SHP77 (cell line): ENCODE measurements at places on chromosomes 1 and 21.
A peak's percentile ranks its signal among the peaks of the same experiment; 100 is the strongest.

DNA sequence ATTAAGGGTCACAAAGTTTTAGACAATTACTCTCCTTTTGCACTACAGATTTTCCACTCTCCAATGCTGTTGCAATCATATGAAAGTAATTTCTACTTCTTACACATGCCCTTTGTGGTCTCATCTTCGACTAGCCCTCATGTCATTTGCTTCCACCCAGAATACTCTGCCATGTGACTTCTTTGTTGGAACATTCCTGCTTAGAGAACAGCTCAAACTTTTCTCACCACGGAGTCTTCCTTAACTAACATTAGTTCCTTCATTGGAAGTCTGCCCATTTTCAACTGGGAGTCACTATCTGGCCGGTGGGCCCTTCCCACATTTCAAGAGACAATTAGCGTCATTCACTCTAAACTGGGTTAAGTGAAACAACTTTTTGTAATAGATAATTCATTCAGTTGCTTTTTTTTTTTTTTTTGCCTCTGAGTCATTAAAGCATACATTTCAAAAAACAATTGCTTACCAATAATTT is 142.6 kb upstream of the PALMD start:
- DNase-seq: no peak

DNA sequence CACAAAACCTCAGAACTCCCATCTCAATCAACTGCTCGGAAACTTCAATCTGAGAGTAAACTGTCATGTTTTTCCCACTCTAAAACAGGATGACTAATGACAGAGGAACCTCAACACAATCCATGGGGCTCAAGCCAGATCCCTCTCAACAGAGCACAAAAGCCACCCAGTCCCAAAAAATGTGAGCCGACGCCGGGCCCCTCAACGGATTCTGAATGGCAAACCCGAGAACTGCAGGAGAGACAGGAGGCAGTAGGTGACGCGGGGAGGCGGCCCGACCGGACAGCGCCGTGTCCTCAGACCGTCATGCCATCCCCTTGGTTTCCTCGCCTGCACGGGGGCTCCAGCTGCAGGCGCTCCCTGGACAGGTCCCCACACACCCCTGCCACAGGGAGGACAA is 53.4 kb downstream of the SSBP3 start:
- DNase-seq: no peak

- DNase-seq: peak; percentile 70
Measured at GRCh38 chr1:2311184-2312032, 79.9 kb downstream of the MORN1 start.

GRCh38 chr1:23019863-23020625 is 776 bp downstream of the KDM1A start:
- peak; percentile 24 for DNase-seq

- DNase-seq: peak; percentile 83
Measured at GRCh38 chr1:143720087-143721023, 251.4 kb downstream of the FAM72C start.

GRCh38 chr1:47611992-47612391 is 174.1 kb downstream of the FOXD2 start:
- DNase-seq: no peak

GRCh38 chr1:205927676-205928075 is 15.6 kb downstream of the SLC26A9 start:
- no peak for DNase-seq

DNA sequence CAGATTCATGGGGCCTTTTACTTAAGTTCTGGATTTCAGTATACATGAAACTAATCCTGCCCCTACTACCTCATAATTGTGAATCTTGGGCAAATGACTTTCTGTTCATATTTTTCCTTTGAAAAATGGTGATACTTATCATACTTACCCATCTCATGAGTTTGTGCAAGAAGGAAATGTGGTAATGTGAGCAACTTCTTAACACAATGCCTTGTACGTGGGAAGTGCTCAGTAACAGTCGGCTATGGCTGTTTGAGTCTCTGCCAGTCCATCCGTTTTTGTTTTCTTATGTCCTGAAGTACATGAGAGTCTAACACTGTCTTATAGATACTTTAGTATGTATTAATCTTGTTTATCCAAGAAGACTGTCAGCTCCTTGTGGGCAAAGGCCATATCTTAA is 86.5 kb downstream of the PATJ start:
- DNase-seq: no peak

DNA sequence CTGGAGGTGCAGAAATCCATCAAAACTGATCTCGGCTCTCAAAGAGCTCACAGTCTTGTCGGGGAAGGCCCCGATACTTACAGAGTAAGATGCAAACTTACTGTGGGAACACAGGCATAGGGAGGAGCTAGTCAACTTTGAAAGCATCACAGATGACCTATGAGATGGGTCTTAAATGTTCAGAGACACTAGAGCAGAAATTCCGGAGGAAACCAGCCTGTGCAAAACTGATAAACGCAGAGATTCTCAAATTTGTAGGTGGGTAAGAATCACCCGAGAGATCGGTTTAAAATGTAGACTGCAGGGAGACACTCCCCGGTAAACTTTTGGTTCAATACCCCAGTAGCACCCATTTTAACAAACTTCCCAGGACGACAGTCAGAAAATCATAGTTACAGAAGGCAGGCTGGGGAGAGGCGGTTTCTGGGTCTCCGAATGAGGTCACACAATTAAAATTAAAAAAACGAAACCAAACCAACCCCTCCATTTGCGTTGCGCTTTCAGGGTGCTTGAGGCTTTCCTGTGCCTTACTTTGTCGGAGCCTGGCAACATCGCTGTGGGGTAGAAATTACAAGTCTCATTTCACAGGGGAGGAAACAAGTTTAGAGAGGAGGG is 755 bp upstream of the THRAP3 start:
- peak; percentile 19 for DNase-seq

DNA sequence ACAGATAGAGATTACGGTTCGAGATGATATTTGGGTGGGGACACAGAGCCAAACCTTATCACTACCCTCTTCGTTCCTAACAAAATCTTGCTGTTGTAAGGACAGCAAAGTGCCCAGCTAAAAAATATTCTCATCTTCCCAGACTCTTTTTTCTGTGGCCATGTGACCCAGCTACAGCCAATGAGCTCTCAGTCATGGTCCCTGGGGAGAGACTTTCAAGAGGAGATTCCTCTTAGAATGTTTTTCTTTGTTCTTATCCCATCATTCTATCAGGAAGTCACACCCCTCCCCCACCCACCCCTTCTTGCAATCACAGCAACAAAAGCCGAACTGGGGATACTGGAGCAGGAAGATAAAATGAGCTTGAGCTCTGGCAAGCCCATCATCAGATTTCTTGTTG is 247.1 kb downstream of the CHRM3 start:
- DNase-seq: no peak

- no peak for DNase-seq
Measured at GRCh38 chr1:77415579-77415978, 133.8 kb downstream of the AK5 start.

GRCh38 chr1:223006917-223007648 is 136.0 kb downstream of the TLR5 start:
- DNase-seq: no peak

- DNase-seq: no peak
Measured at GRCh38 chr1:11055676-11056075, 4.1 kb downstream of the SRM start.

DNA sequence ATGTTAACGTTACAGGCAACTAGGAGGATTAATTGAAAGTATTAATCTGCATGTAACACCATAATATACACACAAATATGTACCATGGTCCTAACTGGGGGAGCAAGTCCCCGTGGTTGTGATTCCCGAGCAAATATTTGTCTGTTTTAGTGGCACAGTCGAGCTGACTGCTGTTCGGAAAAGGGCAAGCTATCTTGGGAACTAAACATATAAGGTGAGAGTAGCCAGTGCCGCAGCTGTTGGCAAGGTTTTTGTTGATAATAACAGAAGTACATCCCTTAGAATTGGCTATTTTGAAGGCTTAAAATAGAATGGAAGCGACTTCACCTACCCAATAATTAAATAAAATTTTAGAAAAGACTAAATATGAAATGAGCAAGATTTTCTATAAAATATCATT is 45.5 kb downstream of the UCHL5 start:
- peak; percentile 15 for DNase-seq
